ENCODE measurements at places on chromosomes 2 and 18.

DNA sequence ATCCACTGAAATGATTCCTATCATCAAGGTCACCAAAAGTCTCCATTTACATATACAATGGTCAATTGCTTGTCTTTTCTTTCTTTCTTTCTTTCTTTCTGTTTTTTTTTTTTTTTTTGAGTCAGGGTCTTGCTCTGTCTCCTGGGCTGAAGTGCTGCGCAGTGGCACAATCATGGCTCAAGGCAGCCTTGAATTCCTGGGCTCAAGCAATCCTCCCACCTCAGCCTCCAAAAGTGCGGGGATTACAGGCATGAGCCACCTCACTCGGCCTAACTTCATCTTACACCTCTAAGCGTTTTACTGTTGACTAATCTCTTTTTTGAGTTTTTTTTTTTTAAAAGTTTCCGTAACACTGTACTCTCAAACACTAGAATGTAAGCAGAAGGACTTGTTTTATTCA lies 867 bp downstream of the SF3B6 start:
- no peak for DNase-seq

DNA sequence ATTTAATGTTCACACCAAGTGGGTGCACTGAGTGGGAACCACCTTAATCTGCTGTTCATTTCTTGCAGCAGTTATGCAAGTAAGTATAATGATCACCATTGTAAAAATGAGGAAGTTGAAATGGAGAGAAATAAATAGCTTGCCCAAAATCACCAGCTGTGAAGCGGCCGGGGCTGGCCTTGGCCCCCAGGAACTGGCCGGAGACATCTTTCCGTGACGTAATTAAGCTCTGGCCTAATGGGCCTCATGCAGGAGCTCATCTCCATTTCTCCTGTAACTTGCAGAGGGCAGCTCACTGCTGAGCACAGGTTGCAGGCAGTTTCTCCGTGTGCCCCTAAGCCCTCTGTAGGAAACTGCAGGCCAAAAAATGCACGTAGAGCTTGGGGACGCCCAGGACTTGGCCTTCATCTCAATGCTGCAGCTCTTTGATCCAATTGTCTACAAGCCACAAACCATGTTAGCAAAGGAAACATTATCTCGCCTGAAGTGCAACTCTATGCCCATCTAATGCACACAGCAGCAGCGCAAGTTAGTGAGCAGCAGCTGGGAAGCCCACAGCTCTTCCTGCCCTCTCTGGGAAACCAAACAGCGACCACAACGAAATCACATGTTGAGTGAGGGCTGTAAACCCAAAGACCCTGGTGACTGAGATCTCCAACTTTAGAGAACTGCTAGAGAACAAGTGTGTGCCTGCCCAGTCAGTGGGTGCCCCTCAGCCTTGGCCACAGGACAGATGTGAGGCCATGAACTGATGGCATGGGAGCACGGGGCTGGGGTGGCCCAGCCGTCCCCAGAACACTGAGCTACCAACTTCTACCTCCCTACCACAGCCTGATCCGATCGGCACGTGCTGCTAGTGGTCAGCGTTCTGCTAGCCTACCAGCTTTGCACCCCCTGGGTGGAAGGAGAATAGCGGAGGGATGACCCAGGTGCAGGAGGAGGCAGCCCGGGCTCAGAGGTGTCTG lies 28.8 kb downstream of the APCDD1 start:
- no peak for DNase-seq

GRCh38 chr2:63818271-63818670 lies 23.4 kb upstream of the UGP2 start:
- DNase-seq, result no peak

DNA sequence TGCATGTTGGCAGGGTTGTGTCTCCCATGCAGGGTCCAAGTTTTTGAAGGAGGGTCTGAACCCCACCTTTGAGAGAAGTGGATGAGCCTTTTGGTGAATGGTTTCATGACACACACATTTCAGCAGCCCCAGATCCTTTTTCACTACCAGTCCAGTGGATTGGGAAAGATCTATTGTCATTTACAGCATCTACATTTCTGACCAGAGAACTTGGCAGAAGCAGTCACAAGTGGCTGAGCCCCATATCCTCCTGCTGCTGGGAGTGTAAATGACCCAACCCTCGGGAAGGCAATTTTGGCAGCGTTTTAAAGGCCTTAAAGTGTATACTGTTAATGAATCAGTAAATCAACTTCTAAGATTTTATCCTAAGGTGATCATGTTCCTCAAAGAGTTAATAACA lies 174.1 kb upstream of the RASGRP3 start:
- DNase-seq, result no peak

DNA sequence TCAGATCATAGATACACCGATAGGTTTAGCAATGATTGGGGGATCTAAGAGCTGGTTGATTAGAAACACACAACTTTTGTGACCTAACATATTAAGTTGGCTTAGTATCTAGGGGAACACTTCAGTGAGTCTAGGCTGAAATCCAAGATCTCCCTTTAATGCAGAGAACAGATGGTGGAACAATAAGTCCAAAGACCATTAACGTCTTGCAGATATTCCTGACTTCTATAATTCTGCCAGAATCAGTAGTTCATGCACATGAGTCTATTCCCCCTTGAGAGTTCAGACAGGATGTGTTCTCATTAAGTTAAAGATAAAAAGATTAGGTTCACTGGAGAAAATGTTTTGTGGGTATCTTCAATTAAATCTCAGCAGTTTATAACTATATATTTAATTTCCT lies 506.5 kb downstream of the TSN start:
- DNase-seq, result no peak

Measured in activated CD4-positive, alpha-beta T cell treated with anti-CD3 and anti-CD28 coated beads, Interleukin-2, Interleukin-4, amounts not matched to agents 100 ng/mL and 50 ng/mL, durations not matched to agents 16 hours and 8 hours (primary cell).